Right lobe of liver (tissue), 6 donors: ENCODE measurements at places on chromosomes 12 and 14. TPM values are rescaled to one million over a fixed set of nuclear protein-coding genes. Genes with fewer than 3 reads are reported as not detected.

ADCY4 gene
- total RNA-seq: 4.7 TPM

PZP gene
- 5.8 TPM for total RNA-seq

PPFIA2 gene
- 0.12 TPM for total RNA-seq

TSPAN8 gene
- total RNA-seq: 5.5 TPM

SERPINA1 gene
- 27,619 TPM for total RNA-seq
